ENCODE measurements at places on chromosomes 11 and 22.
A peak's percentile ranks its signal among the peaks of the same experiment; 100 is the strongest.

GRCh38 chr11:3840870-3841425 is at the start of gene RHOG:
Gene RHOG (minus strand): TSS chr11:3840959. CDS start chr11:3828138, 12,821 bp downstream.
- DNase-seq: peak; percentile 63

- DNase-seq: no peak
These were observed 2.1 kb upstream of the SMIM38 start for GRCh38 chr11:69153661-69154060.

DNA sequence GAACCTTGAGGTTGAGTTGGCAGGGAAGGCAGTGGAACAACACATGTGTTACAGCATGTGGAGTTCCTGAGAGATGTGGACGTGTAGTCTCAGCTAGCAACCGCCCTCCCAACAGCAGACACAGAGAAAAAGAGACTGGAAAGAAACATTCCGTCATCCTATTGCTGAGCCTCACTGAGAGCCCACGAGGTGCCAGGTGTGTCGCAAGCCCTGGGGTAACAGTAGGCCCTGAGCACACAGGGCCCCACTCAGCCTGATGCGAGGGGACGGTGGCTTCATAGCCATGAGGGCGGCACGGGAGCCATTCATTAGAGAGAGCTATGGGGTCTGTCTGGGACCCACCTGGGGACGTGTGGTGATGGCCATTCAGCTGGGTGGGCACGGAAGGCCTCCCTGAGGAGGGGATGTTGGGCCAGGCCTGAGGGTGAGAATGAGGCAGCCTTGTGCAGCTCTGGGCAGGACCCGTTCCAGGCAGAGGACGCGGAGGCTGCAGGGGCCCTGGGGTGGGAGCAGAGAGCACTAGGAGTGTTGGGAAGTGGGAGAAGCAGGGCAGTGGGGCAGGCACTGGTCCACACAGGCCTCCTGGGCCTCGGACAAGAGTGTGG is 26.2 kb downstream of the MPPED1 start:
- no peak for DNase-seq

GRCh38 chr22:19959587-19960490 is 18.2 kb upstream of the TXNRD2 start:
- DNase-seq: no peak

- DNase-seq: peak; percentile 37
These were observed at the start of gene RIC3 for GRCh38 chr11:8168485-8169257. Gene RIC3 (minus strand): TSS chr11:8169025. CDS start chr11:8168989, 36 bp downstream.

DNA sequence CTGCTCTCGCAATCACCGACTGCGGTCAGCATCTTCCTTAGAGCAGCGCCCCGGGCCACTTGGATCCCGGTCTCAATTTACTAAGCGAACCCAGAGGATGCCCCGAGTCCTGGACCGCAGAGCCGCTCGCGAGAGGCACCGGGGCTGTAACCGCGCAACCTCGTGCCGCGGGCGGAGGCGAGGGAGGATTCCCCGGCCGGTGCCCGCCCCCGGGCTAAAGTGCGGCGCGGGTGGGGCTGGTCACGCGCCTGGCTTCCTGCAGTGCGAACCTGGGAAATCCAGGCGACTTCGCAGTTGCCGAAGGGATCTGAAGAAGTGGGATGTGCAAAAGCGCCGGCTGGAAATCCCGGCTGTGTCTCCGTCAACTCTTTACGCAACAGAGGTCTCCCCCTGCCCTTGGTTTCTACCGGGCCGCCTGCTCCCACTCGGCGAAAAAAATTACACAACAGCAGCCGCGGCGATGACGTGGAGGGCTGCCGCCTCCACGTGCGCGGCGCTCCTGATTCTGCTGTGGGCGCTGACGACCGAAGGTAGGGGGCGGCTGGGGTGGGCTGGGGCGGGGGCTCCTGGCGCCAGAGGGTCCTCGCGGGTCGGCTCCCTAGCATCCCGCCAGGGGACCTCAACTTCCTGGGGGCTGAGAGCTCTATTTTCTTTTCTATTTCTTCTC is at the start of gene NCR3LG1:
TSS of gene NCR3LG1 (plus strand) at position 291 of the 667 bp plus-strand sequence. CDS start at position 461, 170 bp downstream.
- DNase-seq: peak; percentile 44

GRCh38 chr11:32122200-32122599 is 31.3 kb downstream of the RCN1 start:
- DNase-seq: no peak

DNA sequence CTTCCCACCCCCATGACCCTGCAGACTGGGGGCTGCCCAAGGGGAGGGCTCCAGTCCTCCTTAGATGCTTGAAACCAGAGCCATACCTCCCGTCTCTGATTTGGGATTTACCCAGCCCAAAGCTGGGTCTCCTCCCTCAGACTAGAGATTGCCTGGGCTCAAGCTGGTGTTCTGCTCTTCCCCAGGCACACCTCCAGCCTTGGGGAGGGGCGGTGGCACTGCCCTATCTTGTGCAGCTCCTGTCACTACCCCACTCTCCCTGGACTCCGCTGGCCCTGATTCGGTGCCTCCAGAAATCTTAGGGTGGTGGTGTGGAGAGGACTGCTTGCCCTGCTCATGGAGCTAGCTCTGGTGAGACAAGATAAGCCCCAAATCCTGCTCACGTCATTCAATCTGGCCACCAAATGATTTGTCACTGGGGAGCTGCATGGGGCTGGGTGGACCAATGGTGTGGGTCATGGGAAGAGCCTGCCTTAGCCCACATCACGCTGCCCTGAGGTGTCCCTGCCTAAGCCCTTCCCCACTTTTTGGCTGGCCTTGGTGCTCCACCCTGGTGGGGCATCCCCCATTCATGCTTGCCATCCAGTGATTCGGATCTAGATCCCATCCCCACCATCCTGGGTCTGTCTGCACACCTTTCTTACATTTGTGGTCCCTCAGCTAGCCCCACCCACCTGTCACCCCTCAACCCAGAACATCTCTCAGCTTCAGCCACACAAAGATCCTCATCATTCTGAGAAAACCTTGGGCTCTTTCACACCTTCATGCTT is 87.7 kb downstream of the PDE2A start:
- DNase-seq: no peak

Measured in CD4-positive, alpha-beta T cell treated with Interleukin-6 at 100 ng/mL for 8 hours (primary cell).